ENCODE measurements at places on chromosomes 11 and 22.

GRCh38 chr22:48021991-48022401, 1259.5 kb downstream of the TBC1D22A start:
- no peak for DNase-seq

- no peak for DNase-seq
These were observed 20.2 kb downstream of the C11orf96 start for GRCh38 chr11:43962383-43963278.

- no peak for DNase-seq
These were observed 81.0 kb upstream of the SCUBE2 start for GRCh38 chr11:9172389-9172788.

DNA sequence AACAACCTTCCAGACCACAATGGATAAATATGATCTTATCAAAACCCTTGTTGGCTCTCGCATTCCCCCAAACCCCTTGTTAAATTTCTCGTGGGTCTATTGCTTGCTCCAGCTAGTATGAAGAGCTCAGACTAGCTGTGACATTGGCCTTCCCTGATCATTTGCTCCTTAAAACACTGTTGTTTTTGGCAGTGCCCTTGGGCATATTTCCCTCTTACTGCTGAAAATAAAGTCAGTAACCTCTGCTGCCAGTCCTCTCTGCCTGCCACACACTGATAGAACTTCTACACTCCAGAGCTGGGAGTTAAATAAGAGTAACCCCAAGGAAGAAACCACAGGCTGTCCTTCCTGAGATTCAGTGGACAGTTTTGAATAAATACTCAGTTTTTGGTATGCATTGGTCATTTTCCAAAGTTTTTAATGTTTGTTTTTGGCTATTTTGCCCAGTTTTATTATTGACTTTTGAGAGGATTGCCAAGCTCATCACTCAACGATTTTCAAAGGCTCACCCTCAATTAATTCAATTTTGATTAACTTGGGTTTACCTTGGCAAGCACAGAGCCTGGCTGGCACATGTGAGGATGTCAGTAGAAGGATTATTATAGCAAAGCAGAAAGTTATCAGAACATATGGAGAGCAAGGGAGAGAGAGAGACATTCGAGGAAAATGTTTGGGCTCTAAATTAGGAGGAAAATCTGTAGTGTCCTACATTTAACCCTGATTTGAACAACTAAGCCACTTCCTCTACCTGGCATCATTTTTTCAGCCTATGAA, 84.3 kb upstream of the SYN3 start:
- no peak for DNase-seq

GRCh38 chr22:31019191-31019930, 50.3 kb downstream of the TUG1 start:
- no peak for DNase-seq

Measured in memory B cell (primary cell).